ENCODE measurements at places on chromosomes 5 and 9. TPM values are rescaled to one million over a fixed set of nuclear protein-coding genes. Genes with fewer than 3 reads are reported as not detected.

The ZFP2 gene
- 0.39 TPM for total RNA-seq

The IFNA13 gene
- total RNA-seq = not detected

The ARSI gene
- total RNA-seq = 1.8 TPM

The PLPPR1 gene
- total RNA-seq = 1.1 TPM

The ANKRD55 gene
- total RNA-seq = 0.47 TPM

The CBY3 gene
- total RNA-seq = 3.0 TPM

The DIPK1B gene
- total RNA-seq = 247 TPM

The PRKACG gene
- total RNA-seq = not detected

The FBP2 gene
- total RNA-seq = not detected

The UGT3A2 gene
- total RNA-seq = not detected

The SOX30 gene
- total RNA-seq = not detected

The ADAMTSL2 gene
- total RNA-seq = 0.05 TPM

The IL3 gene
- not detected for total RNA-seq

The DND1 gene
- 1.1 TPM for total RNA-seq

The MAMDC2 gene
- total RNA-seq = 16.0 TPM

The POU5F2 gene
- 2.7 TPM for total RNA-seq

The TAF11L10 gene
- not detected for total RNA-seq

The MEGF10 gene
- total RNA-seq = 15.5 TPM

The ZBTB34 gene
- total RNA-seq = 12.8 TPM

The DDX4 gene
- total RNA-seq = not detected

The PCDHGB4 gene
- 19.5 TPM for total RNA-seq

The P4HA2 gene
- total RNA-seq = 151 TPM

The TSPAN17 gene
- total RNA-seq = 64.2 TPM

The CSNK1A1 gene
- total RNA-seq = 200 TPM

The TMEM252 gene
- total RNA-seq = not detected

The PAEP gene
- total RNA-seq = not detected

The FCN2 gene
- total RNA-seq = not detected

The LCNL1 gene
- not detected for total RNA-seq

The PCDHGB5 gene
- total RNA-seq = 27.2 TPM

The IFNA21 gene
- total RNA-seq = not detected

The THBS4 gene
- total RNA-seq = 1.4 TPM

The ARRDC1 gene
- total RNA-seq = 49.8 TPM

Data from glomerular endothelial cell (primary cell).